CD4-positive, CD25-positive, alpha-beta regulatory T cell (primary cell): ENCODE measurements at places on chromosomes 6 and 20. TPM values are rescaled to one million over a fixed set of nuclear protein-coding genes. Genes with fewer than 3 reads are reported as not detected.

Gene B3GALT4
- total RNA-seq, result 17.5 TPM

Gene MACROD2
- total RNA-seq, result not detected

Gene DEFB127
- total RNA-seq, result not detected

Gene TSHZ2
- 41.7 TPM for total RNA-seq

Gene SLPI
- total RNA-seq, result not detected

Gene SMIM28
- total RNA-seq, result not detected

Gene MRPS18A
- 24.3 TPM for total RNA-seq

DNA sequence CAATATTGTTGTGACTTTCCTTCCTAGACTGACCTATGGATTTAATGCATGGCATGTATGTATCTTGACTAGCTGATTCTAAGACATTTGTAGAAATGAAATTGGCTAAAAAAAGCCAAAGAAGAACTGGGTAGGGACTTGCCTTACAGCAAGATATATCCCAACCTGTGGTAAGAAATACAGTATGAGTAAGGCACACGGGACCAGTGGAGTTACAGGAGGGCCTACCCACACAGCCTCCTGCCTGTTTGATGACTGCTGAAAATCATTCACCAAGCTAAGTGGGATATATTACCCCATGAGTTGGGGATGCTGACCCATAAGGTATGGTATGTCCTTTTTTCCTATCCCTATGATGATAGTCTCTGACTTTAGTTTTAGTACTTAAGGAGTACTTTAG lies 112.2 kb downstream of the INSM1 start:
- no peak for DNase-seq
- H3K4me3 ChIP-seq, result no peak overlapping the region
- no peaks in the 10 kb centered on the region for H3K36me3 ChIP-seq

DNA sequence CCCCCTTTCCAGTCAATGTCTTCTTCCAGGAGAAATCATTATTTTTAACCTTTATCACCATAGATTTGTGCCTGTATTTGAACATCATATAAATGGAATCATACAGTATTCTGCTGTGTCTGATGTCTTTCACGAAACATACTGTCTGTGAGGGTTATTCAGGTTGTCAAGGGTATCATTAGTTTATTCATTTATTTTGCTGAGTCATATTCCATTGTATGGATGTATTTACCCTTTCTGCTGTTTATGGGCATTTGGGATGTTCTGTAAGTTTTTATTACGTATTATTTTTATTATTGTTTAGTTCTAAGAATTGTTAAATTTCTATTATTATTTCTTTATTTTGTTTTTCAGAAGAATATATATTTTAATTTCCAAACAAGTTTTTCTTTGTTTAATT lies 22.0 kb downstream of the DNPH1 start:
- no peak overlapping the region for H3K27ac ChIP-seq
- no peaks in the 10 kb centered on the region for H3K4me1 ChIP-seq
- H3K4me3 ChIP-seq, result no peak overlapping the region
- no peak for DNase-seq
- H3K27me3 ChIP-seq, result no peaks in the 10 kb centered on the region
- peaks cover 13% of the 10 kb centered on the region for H3K36me3 ChIP-seq

DNA sequence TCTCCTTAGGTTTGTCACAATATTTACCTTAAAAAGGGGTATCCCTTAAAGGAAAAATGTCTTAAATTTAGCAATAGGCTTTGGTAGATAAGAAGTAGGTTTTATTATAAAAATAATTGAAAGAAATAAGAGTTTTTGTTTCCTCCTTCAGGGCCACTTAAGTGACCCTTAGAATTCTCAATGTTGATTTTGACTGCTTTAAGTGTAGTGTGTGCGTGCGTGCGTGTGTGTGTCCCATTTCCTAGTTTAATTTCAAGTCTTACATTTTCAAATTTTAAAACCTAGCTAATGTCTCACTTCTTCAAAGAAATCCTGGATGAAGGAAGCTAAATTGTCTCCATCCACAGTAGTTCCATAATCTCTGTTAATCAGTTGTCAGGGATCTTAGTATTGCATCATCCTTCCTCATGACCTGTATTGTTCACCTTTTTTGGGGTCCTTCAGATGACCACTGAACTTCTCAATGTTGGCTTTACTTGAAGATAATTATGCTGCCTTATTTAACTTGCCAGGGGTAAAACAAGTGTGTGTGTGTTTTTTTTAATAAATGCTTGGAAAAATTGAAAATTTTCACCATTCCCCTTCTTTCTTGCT lies 50.7 kb upstream of the TFB1M start:
- no peak overlapping the region for H3K4me3 ChIP-seq
- no peak overlapping the region for H3K27ac ChIP-seq
- no peak for DNase-seq
- no peaks in the 10 kb centered on the region for H3K36me3 ChIP-seq
- no peaks in the 10 kb centered on the region for H3K4me1 ChIP-seq

DNA sequence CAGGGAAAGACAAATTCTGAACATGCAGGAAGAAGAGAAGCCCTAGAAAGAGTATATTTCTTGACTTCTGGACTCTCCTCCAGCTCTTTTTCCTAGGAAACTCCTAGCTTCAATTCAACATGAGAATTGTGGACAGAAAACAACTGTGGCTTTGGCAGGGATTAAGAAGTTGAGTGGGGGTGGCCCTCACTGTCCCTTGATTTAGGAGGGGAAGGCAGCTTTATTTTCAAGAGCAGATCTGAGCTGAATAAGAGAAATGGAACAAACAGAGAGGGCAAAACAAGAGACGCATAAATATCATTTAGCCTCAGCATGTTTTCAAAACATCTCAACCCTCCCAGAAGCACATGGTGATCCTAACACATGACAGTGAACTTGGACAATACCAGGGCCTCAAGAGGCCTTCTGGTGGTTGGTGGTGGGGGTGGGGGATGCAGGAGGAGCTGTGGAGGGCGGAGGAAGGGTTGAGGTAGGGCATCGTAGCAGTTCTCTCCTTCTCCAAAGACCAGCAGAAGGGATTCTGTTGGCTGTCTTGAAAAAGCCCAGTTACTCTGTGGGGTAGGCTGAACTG lies 21.1 kb upstream of the TAGAP start:
- peaks cover 42% of the 10 kb centered on the region for H3K4me1 ChIP-seq
- no peaks in the 10 kb centered on the region for H3K27me3 ChIP-seq
- no peaks in the 10 kb centered on the region for H3K36me3 ChIP-seq
- H3K27ac ChIP-seq, result no peak overlapping the region
- H3K4me3 ChIP-seq, result no peak overlapping the region

DNA sequence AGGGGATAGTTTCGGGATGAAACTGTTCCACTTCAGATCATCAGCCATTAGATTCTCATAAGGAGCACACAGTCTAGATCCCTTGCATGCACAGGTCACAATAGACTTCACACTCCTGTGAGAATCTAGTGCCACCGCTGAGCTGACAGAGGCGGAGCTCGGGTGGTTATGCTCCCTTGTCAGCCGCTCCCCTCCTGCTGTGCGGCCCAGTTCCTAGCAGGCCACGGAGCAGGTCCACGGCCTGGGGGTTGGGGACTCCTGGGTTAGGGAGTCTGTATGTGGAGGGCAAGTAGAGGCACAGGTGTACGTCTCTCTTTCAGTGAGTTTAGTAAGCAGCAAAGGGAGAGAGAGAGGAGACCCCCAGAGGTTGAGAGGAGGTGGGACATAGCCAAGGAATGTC lies 30.5 kb upstream of the MDFI start:
- no peaks in the 10 kb centered on the region for H3K36me3 ChIP-seq
- H3K27ac ChIP-seq, result no peak overlapping the region
- H3K4me1 ChIP-seq, result peaks cover 6% of the 10 kb centered on the region
- no peak overlapping the region for H3K4me3 ChIP-seq
- no peaks in the 10 kb centered on the region for H3K27me3 ChIP-seq
- DNase-seq, result no peak

DNA sequence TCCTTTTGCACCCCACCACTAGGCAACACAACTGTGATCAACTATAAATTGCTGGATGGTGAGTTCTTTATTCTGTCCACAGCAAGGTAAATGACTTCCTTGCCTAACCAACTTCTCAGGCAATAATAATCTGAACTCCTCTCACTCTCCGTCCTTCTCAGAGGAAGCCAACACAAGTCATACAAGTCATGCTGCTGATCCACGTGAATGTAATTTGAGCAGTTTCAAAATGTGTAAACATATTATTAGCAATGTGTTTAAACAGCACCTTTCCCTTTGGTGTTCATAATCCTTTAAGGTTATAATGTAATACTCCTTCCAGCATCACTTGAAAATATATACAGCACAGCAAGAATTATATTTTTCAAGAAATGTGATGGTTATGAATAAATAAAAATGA lies 127.9 kb downstream of the QRSL1 start:
- no peaks in the 10 kb centered on the region for H3K4me1 ChIP-seq
- no peaks in the 10 kb centered on the region for H3K36me3 ChIP-seq
- no peak overlapping the region for H3K27ac ChIP-seq

GRCh38 chr6:90534337-90535025 lies 52.4 kb downstream of the MAP3K7 start:
- no peak overlapping the region for H3K27ac ChIP-seq
- H3K27me3 ChIP-seq, result no peaks in the 10 kb centered on the region
- H3K4me3 ChIP-seq, result no peak overlapping the region

GRCh38 chr6:41460742-41461336 lies 85.3 kb upstream of the FOXP4 start:
- DNase-seq, result no peak
- H3K27ac ChIP-seq, result no peak overlapping the region
- no peaks in the 10 kb centered on the region for H3K4me1 ChIP-seq
- peaks cover 7% of the 10 kb centered on the region for H3K27me3 ChIP-seq
- no peak overlapping the region for H3K4me3 ChIP-seq
- H3K36me3 ChIP-seq, result no peaks in the 10 kb centered on the region

GRCh38 chr20:46757754-46758678 lies 48.6 kb downstream of the SLC2A10 start:
- H3K36me3 ChIP-seq, result no peaks in the 10 kb centered on the region
- no peaks in the 10 kb centered on the region for H3K4me1 ChIP-seq
- H3K27me3 ChIP-seq, result no peaks in the 10 kb centered on the region
- DNase-seq, result peak; percentile 73
- H3K4me3 ChIP-seq, result no peak overlapping the region
- no peak overlapping the region for H3K27ac ChIP-seq

- H3K4me3 ChIP-seq, result no peak overlapping the region
- H3K4me1 ChIP-seq, result no peaks in the 10 kb centered on the region
- H3K27me3 ChIP-seq, result no peaks in the 10 kb centered on the region
- no peak overlapping the region for H3K27ac ChIP-seq
These were observed 81.4 kb downstream of the SERAC1 start for GRCh38 chr6:158086504-158087223.

DNA sequence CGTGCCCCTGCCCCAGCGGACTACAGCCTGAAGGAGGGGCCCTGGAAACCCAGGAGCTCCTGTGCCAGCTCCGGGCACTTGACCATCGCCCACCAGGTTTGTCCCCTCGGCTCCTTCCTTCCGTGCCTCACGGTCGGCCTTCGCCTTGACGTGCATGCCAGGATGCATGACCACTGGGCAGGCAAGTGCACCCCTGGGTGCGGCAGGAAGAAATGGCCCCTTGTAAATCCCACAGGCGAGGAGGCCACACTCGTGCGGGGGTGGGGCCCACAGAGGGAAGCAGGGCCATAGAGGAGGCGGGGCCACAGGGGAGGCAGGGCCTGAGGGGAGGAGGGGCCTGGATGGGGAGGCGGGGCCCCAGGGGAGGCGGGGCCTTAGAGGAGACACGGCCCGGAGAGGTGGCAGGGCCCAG lies 81.7 kb downstream of the YTHDF1 start:
- H3K36me3 ChIP-seq, result no peaks in the 10 kb centered on the region
- no peak overlapping the region for H3K4me3 ChIP-seq
- no peaks in the 10 kb centered on the region for H3K27me3 ChIP-seq

- H3K4me1 ChIP-seq, result no peaks in the 10 kb centered on the region
- DNase-seq, result no peak
- no peaks in the 10 kb centered on the region for H3K27me3 ChIP-seq
- H3K36me3 ChIP-seq, result no peaks in the 10 kb centered on the region
- no peak overlapping the region for H3K4me3 ChIP-seq
- no peak overlapping the region for H3K27ac ChIP-seq
These were observed 930.8 kb downstream of the QKI start for GRCh38 chr6:164345327-164345726.
